Activated CD4-positive, alpha-beta T cell treated with anti-CD3 and anti-CD28 coated beads, Interleukin-2, Interleukin-6, amounts not matched to agents 100 ng/mL and 50 ng/mL, durations not matched to agents 16 hours and 8 hours (primary cell): ENCODE measurements at places on chromosomes 7 and 10.

DNA sequence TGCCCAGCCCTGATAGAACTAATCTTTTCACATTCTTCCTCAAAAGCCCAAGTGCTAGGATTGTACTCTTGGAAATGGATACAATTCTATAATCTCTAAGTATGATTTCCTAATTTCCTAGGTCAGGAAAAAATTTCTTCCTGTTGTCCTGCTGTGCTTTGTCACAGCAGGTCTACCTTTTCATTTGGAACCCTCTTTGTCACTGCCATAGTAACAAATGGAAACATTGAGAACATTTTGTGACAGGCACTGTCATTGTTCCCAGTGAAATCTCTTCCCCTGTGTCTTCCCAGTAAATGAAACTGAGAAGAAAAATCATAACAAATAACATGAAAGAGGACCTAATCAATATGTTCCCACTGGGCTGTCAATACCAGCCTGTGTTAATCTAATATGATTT, 150.9 kb upstream of the KAT6B start:
- no peak for DNase-seq

- no peak for DNase-seq
Observed at GRCh38 chr10:86048973-86049372, 317.6 kb downstream of the GRID1 start.

GRCh38 chr10:48792121-48792520, 107.4 kb downstream of the WDFY4 start:
- DNase-seq = no peak

GRCh38 chr7:83704564-83704963, 55.6 kb upstream of the SEMA3E start:
- DNase-seq = no peak

DNA sequence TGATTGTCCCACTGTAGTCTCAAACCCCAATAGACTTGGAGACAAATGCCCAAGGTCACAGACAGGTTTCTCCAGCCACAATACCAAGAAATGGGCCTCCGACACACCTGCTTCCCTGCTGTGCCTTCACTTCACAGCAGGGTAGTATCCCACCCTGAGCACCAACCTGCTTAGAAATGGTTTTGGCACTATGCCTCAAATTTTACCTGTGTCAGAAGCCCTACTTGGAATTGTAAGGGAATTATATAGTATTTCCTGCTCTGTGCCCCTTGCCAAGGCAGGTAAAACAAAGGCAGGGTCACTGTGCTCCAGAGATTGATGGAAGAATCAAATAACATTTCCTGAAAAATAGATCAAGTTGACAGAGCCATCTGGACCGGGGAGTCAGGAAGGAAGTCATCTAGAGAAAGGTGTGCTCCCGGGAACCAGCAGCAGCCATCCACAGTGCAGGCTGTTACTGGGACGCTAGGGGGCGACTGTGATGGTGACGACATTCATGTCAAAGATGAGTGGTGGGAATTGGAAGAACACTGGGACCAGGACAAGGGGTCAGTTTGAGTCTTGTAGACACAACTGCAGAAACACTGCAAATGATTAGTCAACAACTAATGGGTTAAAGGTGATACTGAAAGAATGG, 117.8 kb upstream of the AKR1E2 start:
- peak; percentile 27 for DNase-seq

DNA sequence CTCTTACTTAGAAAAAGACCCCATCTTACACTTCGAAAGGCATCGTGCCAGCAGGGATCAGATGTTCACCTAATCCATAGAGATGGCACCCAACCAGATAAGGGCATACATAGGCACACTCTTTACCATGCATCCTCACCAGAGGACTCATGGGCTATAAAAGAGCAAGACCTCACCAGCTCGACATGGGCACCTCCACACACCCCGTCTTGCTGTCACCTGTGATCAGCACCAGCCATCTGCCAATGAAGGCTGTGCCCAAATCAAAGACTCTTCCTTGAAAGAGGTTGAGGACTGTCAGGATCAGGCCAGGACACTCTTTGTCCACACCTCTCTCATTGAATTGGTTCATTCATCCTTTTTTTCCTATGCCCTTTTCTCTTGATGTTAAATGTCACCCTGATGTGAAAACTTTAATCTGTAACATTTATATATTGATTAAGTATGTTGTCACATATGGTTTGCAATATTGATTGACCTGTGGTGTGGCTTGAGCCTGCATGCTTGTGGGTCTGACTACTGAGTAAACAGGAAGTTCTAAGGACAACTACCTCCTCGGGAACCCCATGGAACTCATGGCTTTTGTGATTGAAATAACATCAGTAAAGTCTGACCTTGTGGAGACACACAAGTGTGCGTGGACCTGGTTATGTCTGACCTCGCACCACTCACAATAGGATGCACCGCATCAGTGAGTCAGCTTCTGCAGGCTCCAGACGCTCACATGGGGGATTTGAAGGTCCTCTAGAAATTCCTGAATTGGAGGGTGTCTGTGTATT, 75.5 kb downstream of the HTR5A start:
- no peak for DNase-seq

- DNase-seq = no peak
Observed at GRCh38 chr10:99537989-99538917, 5.5 kb downstream of the NKX2-3 start.

DNA sequence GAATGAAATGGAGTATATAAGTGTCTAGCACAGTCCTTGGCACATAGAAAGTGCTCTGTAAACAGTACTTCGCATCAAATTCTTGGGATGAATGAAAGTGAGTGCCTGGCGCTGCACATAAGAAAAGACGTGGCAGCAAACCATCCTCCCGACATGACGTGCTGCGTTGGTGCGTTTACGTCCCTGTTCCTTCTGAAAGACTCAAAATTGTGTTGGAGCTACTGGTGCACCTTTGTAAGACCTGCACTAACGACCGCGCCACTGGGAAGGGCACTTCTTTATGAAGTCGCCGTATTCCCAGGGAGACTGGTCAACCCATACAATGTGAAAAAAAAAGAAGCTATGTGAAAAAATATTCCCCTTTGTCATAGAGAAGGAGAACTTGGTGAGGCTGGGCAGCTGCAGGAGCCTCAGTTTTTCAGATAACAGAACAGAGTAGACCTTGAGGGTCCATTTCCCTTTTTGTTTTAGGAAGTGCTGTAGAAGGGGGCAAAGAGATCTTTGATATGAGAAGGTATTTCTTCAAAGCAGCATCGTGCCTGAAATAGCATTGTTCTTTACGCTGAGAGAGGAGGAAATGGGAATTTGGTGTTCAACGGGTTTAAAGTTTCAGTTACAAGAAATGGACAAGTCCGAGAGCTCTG, 91.7 kb downstream of the PTPRE start:
- no peak for DNase-seq
